ENCODE measurements at places on chromosomes 7 and 10.

- no peak for DNase-seq
Measured at GRCh38 chr7:117562759-117563158, 82.9 kb downstream of the CFTR start.

GRCh38 chr7:31263338-31263737, 77.2 kb downstream of the NEUROD6 start:
- DNase-seq, result no peak

DNA sequence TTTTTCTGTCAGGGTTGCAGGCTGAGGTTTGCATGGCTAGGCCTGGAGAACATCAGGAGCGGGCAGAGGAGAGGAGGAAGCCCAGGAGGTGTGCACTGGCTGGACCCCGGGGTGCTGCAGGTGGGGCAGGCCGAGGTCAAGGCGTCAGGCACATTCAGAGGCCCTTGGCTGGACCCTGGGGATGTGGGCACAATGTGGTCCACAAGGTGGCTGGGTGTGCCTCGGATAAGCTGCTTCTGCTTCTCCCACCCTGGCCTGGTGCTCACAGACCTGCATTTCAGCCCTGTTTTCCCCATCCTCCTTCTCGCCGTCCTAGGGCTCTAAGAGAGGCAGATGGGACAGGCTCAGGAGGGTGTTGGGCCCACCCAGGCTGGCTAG, 108.2 kb downstream of the ADCY1 start:
- DNase-seq, result no peak

- no peak for DNase-seq
Measured at GRCh38 chr7:41573862-41574261, 129.0 kb downstream of the INHBA start.

Measured in AG04449 (cell line).